ENCODE measurements at places on chromosomes 7 and 10.
A peak's percentile ranks its signal among the peaks of the same experiment; 100 is the strongest.

- DNase-seq: no peak
These were observed 9.8 kb upstream of the SEMA3D start for GRCh38 chr7:85196696-85197095.

GRCh38 chr7:29410996-29411395 lies 152.6 kb upstream of the PRR15 start:
- no peak for DNase-seq

- no peak for DNase-seq
These were observed 252.8 kb downstream of the TRIL start for GRCh38 chr7:28705350-28705749.

GRCh38 chr7:112546723-112547513 lies 66.1 kb downstream of the LSMEM1 start:
- DNase-seq: no peak

DNA sequence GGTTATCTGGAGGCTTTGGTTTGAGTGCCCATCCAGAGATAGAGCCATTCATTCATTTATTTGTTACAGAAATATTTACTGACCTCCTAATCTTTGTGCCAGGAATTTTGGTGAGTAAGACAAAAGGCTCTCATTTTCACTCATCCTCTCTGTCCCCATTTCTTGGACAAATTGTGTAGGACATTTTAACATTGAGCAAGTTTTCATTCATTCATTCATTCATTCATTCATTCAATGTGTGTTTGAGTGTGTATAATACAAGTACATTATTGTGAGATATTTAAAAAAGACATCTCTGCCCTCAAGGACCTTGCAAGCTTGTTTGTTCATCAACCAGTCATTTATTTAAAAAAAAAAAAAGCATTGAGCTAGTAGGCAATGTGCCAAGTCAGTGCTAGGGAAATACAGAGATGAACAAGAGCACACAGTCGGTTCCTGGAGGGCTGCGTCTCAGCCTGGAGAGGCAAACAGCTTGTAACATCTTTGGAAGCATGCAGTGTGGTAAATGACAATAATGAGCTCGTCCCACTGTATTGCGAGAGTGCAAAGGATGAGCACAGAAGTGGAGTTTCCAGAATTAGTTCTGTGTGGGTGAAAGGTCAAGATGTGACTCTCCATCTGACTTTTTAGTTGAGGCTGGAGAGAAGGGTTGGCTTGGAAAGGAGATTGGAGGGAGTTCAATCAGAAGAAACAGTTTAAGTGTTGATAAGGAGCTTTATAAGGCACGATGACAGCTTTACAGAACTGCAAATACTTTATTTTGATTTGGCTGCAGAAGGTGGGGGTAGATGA lies 50.5 kb upstream of the HBP1 start:
- DNase-seq: peak; percentile 32

- no peak for DNase-seq
These were observed 29.0 kb downstream of the UPP1 start for GRCh38 chr7:48118041-48118440.

DNA sequence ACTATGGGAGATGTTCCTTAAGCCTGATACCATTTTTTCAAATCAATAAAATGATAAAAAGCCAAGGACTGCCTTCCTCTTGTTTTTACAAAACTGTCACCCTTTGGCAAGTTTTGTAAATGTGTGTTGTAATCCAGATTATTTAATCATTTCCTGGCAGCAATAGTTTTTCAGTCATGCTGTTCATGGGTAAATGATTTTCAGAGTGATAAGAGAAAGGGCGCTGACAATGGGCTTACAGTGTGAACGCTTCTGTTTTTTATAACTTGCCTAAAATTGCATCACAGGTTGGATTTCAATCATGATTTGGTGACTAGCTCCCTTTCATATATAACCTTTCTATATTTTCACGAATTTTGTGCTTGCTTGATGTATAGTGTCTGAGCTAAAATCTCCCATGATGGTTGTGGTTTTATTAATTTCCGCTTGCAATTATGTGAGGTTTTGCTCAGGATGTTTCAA lies 19.0 kb upstream of the DMBT1 start:
- DNase-seq: peak; percentile 2

- no peak for DNase-seq
These were observed 45.1 kb downstream of the TMEM26 start for GRCh38 chr10:61408105-61408504.

- no peak for DNase-seq
These were observed 15.3 kb downstream of the PTTG1IP2 start for GRCh38 chr7:90484706-90485105.

DNA sequence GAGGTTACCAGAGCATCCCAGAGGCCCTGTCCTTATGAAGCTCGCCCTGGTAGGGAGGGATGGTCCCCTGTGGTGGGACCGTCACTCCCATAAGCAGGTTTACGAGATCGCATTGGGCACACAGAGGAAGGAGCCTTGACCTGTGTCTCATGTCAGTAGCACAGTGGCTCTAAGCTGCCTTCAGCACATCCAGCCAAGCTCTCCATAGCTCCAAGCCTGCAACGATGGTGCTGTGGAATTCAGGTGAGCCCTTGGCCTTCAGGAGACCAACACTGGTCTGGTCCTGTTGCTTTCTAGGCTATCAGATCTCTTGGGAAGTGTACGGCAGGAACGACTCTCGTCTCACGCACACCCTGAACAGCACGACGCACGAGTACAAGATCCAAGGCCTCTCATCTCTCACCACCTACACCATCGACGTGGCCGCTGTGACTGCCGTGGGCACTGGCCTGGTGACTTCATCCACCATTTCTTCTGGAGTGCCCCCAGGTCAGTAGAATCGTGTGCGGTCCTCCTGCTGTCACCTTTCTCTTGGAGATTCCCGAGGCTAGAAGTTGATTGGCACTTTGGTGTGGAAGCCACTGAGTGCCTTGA lies 605.3 kb upstream of the FOXK1 start:
- DNase-seq: no peak

DNA sequence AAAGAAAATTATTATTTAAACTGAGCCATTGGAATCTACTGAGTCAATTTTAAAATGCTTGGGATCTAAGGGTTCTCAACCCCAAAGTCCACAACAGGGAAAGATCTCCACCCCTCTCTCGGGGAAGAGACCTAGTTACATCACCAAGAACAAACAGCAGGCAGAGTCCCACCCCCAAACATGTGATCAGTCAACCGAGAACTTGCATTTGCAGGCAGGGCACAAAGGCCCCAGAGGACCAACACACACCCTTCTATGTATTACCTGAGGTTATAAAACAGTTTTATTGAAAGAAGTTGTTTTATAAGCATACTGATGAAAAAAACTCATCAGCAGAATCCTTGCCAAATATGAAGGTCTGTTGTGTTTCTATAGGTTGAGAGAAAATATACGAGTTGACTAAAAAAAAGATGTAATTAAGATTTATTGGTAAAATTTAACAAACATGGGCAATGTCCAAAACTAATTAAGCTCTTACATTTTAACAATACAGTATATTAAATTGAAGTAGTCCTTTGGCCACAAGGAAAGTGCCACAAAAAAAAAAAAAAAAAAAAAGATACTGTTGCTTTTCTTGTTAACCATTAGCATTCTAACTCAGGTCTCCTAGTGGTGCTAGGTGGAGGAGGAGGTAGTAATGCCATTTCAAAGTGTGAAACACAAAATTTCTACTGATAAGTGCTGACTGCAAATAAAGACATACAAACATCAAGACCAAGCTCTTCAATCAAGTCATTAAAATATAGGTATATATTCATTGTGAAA lies 975 bp upstream of the USP54 start:
- DNase-seq: peak; percentile 54

DNA sequence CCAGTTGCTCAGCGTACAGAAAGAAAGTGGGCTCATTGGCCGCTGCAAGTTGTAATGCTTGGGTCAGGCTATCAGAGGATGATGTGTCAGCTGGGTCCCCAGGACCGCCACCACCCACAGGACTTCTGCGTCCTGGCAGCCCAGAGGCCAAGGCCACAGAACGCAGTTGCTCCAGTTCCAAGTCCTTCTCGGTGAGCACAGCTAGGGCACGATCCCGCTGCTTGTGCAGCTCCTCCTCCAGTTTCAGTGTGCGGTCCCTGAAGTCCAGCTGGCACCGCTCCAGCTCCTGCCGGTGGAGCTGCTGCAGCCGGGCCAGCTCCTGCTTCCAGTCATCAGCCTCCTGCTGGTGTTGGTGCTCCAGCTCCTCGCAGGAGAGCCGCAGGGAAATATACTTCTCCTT lies 3.0 kb downstream of the GCC1 start:
- no peak for DNase-seq

DNA sequence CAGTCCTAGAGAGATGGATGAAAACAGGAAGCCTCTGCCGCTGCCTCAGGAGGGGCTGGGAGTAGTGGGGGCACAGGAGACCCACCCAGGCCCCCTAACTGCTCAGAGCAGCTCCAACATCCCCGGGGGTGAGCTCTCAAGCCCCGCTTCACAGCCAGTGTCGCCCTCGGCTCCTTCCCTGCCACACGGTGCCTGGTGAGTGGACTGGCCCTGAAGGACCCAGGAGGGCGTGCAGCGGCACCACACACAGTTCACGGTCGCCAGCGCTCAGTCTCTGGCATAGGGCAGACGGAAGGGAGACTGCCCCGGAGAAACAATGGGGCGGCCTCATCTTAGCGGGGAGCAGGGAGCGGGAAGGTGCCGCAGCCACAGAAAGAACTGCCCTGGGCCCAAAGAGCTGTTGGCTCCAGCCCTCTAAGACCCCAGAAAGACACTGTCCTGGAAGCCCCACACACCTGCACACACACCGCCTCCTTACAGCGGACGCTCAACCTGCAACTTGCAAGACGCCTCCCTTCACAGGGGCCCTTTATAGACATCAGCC lies 1.2 kb downstream of the CLDN15 start:
- DNase-seq: no peak

DNA sequence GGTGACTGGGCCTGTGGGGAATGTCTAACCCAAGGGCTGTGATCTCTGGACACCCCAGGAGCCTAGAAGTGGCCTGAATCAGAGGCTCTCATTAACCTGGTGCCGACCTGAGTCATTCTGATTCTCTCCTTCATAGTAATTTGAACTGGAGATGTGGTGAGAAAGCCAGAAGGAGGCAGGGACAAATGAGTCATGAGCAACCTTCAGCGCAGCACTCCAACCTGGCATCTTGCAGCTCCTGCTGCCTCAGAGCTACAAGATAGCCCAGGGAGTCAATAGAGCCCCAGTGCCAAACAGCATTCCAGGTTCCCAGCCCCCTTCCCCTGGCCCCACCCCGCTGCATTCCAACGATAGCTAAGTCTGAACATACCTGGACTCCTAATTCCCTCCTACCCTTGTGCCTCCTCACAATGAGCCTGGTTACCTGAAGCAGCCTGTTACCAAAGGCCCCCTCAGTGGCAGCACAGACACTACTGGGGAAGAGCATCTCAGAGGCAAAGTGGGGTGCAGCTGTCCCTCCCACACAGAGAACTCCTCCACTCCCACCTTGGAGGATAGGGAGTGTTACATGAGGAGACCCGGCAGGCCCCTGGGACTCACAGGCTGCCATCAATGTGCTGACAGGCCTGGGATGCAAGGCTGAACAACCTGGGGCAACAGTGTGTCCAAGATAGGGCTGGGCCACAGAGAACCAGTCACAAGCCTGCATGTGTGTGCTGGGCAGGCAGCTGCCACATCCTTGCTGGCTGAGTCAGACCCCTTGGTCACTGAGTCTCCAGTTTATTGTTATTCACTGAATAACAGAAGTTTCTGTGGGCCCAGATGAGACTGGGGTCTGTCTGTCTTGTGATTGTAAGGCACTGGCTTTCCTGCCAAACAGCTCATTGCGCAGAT lies 76.8 kb upstream of the LEP start:
- DNase-seq: no peak

DNA sequence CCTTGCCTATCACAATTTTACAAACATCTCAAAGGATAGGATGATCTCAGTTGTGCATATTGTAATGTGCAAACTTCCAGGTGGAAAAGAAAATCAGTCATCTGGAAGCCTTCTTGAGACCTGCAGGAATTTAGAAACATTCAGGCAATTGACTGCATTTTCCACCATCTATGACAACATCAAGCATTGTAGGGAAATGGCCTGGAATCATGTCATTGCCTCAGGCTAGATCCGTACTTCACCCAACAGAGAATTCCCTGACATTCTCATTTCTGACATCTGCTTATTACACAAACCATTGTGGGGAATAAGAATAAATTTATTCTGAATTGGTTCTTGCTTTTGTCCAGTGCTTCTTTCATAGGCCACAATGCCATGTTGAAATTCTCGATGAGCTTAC lies 124.9 kb upstream of the NPVF start:
- DNase-seq: no peak

- DNase-seq: no peak
These were observed 70.1 kb downstream of the ST7 start for GRCh38 chr7:117023325-117023854.

- peak; percentile 38 for DNase-seq
These were observed 308.0 kb upstream of the KCND2 start for GRCh38 chr7:119964788-119965542.

DNA sequence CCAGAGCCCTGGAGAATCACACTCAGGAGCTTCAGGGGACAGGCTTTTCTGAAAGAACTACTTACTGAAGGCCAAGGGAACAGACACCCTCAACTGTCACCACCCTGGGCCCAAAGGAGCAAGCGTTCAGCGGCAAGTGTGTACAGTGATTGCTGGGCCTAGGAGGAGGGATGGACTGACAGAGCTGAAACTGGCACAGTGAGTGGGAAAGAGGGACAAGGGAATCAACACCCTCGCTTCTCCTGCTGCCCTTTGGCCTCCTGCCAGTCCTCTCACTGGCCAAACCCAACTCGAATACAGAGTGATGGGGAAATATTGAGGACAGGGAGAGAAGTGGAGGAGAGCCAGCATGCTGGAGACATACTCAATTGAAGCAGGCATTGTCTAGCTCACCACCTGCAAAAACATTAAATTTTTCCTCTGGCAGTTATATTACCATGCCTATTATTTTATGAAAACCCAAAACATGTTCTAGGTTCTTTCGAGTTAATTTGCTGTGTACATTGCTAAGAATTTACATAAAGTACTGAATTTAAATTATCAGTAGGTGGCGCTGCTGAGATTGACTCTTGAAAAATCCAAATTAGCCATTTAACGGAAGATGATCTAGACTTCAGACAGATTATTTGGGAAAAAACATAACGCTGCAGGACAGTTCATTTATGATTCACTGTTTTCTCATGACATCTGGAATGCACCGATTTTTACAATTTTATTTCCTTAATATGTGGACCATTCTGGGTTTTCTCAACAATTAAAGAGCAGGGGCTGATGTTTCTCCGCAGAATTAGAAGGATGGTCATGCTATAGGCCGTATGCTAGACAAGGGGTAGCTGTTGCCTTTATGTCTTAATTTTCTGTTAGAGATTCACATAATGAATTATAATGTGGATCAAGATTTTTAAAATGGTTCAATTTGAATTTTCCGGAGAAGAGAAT lies 14.7 kb upstream of the TMEM236 start:
- peak; percentile 39 for DNase-seq

GRCh38 chr7:100677308-100678267 lies 4.0 kb downstream of the GNB2 start:
- DNase-seq: no peak

DNA sequence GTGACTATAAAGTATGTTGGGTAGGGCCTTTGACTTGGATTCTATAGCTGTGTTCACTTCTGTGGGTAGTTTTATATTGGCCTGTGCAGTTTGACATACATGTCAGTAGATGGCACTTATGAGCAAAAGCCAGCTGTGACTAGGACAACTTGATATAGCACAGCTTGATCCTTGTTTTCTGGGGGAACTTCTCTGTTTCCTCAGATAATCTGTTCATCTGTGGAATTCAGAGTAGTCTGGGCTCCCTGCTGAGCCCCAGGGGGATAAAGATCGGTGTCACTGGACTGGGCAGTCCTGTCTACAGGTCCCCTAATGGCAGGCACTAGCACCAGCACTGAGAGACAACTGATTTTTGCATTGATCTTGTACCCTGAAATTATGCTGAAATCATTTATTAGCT lies 25.4 kb downstream of the CYP2C9 start:
- DNase-seq: peak; percentile 22
